ENCODE measurements at places on chromosomes 2 and 18.

- DNase-seq: no peak
Observed at GRCh38 chr2:190805126-190805525, 75.5 kb upstream of the GLS start.

DNA sequence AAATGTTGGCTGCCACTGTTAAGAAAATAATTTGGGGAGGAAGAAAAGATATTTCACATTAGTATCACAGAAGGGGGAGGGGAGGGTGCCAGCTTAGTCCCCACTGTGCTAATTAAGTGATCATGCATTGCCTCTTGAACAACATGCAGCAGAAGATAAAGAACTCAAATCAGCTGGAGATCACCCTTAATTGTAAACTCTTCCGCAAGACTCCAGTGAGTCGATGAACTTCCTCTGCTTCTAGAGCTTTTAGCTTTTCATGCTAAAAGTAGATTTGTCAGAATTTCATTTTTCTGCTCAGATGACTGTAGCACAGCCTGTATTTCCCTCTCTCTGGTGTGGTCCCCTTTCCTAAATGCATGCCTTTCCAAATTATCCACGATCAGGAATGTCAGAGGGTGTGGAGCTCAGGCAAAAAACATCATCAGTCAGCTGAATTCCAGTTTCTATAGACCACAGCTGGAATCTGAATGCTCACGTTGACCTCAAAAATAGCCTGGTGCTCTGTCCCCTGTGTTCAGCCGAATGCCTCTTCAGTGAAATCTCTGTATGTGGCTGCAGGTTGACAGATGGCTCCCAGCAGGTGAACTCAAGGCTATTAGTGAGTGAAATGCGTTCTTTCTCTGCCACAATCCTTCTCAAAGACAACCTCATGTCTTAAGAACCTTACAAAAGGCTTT, 156.8 kb upstream of the UNC80 start:
- no peak for DNase-seq

DNA sequence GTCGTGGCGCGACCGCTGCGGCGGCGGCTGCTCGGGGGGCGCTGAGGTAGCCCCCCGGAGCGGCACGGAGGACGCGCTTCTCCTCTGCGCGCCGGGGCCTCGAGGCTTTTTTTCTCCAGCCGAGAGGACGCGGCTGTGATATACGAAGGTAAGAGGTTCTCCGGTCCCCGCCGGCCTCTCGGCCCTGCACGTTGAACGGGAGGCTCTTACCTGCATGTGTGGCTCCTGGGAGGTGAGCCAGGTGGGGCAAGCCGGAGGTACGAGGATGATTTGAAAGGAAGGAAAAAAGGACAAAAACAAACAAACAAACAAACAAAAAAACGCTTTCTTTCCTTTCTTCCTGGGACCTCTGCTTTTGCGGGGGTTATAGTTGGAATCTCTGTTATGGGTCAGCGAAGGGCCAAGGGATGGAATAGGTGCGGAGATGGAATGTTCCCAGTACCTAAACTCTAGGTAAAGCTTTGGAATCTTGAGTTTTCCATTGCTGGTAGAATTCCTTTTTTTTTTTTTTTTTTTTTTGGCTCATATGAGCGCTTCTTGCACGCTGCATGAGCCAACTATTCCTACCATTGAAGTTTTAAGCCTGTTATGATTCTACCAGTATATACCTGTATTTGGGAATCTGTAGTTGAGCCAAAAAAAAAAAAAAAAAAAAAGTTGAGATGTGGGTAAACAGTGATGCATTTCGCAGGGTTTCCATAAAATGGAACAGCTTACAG, 674 bp downstream of the PTPN4 start:
- no peak for DNase-seq

DNA sequence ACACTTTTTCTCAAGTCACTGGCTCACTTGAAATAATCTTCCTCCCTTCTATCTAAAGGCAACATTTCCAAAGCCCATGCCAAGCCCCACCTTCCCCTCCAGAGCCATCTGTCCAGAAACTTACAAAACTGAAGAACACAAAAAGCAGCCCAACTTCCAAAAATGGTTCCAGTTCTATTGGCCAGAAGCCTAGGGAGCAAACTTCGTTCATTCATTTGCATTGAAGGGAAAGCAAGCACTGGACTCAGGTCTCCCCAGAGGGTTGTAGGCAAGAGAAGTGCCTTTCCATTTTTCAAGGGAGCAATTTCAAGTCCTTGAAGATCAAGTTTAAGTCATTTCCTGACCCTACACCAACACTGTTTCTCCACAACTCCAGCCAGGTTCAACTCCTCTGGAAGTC, 585.0 kb downstream of the BCL11A start:
- no peak for DNase-seq

GRCh38 chr2:101617188-101617587, 80.3 kb upstream of the MAP4K4 start:
- DNase-seq: no peak

DNA sequence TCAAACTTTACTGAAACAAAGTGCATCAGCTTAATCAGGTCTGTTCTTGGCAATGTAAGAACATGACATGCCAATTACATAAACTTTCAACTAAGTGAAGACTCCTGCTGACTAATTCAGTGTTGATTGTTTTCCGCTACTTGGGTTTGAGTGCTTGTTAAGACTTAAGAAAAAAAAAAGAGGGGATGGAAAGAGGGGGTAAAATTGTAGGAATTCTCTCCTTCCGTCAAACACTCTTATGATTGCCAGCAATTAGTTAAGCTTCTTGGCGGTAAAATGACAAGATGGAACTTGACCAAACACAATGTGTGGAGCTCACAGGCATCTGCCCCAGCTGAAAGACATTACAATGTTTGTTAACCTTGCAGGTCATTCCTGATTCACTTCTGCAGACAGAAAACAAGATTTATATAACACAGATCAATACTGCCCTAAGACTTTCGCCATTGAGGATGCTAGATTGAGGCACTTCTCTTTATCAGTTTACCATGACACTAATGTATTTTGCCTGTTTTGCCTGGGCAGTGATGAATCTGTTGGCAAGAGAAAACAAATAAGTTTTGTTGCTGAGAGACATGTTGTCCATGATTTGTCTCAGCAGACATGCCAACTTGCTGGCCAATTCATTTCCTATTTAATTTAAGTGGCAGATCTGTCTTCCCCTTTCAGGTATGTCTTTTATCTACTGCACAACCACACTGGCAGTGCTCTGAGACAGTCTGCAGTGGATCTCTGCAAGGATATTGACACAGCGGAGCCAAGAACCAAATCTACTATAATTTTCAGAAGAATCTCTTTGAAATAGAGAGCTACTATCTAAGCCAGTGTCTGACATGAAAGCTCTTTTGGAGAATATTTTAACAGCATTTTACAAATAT, 410.0 kb upstream of the KCNH7 start:
- DNase-seq: no peak

GRCh38 chr2:167856190-167856589, 391.2 kb downstream of the STK39 start:
- no peak for DNase-seq

DNA sequence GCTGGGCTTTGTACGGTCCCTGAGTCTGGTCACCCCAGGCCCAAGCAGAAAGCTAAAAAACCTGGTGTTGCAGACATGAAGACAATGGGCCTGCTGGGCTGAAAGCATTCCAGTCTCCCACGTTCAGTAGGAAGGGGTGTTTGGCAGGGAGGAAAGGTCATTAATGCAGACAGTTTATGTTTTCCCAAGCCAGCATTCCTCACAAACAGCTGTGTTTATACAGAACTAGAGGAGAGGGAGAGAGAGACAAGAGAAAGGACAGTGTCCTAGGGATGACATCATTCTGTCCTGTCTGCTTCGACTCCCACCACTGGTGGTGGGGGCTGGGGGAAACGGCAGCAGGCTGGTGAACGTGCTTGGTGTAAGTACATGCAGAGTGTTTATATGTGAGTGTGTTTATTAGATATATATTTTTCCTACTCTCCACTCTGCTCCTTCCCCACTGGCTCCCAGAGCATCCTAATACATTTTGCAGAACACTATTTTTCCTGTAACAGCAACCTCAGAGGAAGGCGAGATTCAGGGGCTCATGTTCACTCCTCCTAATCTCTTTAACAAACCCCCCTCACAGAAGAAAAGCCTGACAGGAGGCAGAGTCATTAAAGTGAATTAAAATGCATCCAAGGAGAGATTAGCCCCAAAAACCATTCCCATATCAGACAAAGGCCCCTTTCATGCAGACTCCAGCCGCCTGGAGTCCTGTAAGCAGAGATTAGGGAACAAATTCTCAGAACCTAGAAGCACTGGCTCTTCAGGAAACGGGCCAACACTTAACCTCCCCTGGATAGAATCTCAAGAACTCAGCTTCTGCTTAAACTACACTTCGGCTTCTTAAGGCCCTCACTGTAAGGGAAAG, 380.4 kb downstream of the TNS1 start:
- DNase-seq: no peak

- no peak for DNase-seq
Observed at GRCh38 chr18:23268641-23269040, 133.4 kb downstream of the CABLES1 start.

GRCh38 chr18:65073060-65073550, 677.7 kb upstream of the CDH7 start:
- DNase-seq: no peak

DNA sequence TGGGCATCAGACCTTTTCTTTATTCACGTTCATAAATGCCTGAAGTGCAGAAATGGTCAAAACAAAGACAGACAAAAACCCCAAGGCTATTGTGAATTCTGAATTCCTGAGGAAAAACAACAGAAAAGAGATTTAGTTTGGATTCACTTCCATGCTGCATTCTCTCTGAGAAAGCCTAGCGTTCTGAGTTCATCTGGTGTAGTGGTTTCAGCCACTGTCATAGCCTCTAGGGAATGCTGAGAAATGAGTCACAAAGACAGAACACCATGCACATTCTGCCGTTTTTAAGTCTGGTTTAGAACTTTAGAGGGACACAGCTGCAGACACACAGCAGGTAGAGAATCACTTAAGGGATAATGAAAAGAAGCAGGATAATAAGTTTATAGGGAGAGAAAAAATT, 93.8 kb downstream of the LRP1B start:
- DNase-seq: no peak

- DNase-seq: no peak
Observed at GRCh38 chr2:149902081-149902480, 314.5 kb upstream of the MMADHC start.

DNA sequence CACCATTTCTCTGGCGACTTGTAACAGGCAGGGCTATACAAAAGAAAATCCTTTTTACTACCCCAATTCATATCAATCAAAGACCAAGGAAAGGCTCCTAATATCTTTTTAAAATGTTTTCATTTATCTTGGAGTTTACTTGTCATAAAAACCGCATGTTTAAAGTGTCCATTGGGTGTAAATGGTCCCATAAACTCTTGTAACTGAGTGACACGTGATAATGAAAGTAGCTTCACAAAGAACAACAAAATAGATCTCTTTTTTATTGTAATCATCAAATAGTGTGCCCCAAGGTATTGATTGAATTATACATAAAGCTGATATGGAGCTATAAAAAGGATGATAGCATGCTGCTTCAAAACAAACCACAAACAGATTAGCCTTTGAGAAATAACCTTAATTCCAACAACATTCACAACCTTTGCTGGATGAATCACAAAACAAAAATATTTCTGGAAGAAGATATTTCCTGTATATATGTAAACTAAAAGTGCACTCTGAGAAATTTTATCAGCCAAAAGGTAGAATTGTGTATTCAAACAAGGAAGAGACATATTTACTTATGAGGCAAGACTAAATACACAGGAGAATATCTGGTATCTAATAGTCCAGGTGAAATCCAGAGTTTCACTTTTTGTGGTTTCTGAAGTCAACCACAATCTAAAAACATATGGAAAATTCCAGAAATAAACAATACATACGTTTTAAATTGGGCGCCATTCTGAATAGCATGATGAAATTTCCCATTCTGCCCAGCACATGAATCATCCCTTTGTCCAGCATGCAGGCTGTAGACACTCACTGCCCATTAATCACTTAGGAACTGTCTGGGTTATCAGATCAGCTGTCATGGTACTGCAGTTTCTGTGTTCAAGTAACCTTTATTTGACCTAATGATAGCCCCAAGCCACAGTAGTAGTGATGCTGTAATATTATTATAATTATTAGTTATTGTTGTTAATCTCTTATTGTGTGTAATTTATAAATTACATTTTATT, 237.5 kb downstream of the PIK3C3 start:
- no peak for DNase-seq

DNA sequence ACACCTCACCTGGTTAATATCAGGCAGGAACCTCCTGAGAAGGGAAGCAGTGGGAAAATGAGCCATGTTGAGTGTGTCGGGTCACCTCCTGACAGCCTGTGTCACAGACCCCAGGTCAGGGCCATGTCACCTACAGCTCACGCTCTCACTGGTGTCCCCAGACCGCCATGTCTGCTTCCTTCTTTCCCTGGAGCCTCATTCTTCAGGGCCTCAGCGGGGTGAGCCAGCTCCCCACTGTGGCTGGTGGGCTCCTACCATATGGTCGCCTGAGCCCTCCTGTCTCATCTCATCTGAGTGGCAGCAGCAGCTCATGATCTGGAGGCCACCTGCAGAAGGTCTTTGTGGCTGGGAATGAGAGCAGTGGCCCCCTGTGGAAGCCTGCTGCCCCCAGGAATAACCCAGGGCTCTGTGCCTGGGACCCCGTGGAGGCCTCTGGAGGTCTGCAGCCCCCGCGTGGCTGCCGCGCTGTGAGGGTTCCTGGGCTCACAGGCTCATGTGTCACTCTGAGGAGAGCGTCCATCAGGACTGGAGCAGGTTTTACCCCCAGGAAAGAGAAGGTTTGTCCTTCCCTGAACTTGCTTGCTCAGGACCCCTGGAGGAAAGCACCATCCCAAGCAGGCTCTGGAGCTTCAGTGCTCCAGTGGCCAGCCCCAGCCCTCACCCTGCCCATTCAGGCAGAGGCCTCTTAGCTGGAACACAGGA, 56.4 kb downstream of the FAM168B start:
- no peak for DNase-seq

DNA sequence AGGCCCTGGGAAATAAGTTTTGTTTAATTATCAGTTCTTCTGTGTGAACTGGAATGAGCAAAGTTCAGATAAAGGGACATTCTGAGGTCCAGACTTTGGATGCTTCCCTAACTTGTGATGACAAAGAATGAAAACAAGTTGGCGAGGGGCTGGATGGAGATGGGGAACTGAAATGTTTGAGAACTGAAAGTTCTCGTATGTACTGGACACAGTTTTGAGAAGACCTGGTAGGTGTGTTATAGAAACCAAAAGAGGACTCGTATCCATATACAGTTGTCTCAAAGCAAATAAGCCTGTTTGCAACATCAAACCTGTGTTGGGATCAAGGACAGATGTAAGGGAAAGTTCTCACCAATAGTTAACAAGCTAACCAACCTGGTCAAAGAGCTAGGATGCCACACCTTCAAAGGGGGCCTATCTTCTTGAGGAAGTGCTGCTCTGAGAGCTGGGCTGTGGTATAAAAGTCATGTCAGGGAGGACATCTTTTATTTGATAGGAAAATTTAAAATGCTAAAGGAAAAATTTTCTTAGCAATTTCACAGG, at the start of gene UPP2:
Gene UPP2, plus strand, starts transcription at position 493 of the 543 bp plus-strand sequence. CDS start 188 bp downstream, outside the sequence.
- DNase-seq: no peak

DNA sequence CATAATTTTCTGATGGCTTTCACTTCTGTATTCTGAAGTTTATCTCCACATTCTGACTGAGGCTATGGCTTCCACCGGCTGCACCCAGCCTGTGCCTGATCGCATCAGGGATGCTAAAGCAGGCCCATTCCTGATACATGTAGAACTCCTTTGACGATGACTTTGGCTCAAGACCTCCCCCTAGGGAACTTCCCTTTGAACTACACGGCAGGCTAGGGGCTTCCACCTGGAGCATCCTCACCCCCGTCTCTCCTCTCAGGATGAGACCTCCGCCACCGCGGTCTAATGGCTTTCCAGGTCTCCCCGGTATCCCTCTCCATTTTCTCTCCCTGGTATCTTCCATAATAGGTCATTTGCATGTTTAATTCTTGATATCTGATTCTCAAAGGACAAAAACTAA, 214.9 kb upstream of the CHST9 start:
- DNase-seq: no peak
